ENCODE measurements at places on chromosomes 12 and 14. TPM values are rescaled to one million over a fixed set of nuclear protein-coding genes. Genes with fewer than 3 reads are reported as not detected.
A peak's percentile ranks its signal among the peaks of the same experiment; 100 is the strongest.

Gene LAG3
- 0.31 TPM for total RNA-seq

Gene C1QL4
- 9.7 TPM for total RNA-seq

Gene LRRC10
- not detected for total RNA-seq

GRCh38 chr12:126747530-126748149, 1519.3 kb upstream of the TMEM132C start:
- no peak for DNase-seq

- DNase-seq: no peak
Observed at GRCh38 chr14:100075681-100076080, 10.5 kb downstream of the EVL start.

- no peak for DNase-seq
Observed at GRCh38 chr14:75880512-75880911, 101.3 kb downstream of the TGFB3 start.

DNA sequence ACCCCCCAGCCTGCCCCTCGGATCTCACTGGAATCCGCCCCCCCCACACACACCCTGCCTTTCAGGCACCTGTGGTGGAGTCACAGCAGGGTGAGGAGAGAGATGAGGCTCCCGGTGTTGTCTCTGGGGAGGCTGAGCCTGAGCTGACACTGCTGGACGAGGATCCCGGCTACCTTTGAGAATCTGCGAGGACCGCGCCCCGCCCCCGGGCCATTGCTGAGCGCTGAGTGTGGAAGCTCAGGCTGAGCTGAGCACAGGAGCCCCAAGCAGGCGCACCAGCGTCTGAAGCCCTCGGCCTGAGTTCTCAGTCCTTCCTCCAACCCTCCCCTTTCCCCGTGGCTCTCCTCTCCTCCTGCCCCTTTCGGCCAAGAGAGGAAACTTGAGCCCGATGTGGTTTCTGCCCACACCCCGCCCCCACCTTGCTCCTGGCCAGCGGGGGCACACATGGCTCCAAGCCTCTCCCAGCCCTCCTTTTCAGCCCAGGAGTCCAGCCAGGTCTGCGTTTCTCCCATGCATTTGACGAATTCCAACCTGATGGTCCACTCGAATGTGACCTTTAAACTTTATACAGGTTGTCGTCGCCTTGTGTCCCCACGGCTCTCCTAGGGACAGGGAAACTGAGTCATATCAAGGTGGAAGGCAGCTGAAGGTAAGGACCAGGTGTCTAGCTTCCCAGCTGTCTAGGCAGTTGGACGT, at the start of gene NFE2:
Gene NFE2 (minus strand): TSS at position 284 of the 696 bp plus-strand sequence. CDS start 5,767 bp downstream, outside the sequence.
- DNase-seq: no peak

- DNase-seq: no peak
Observed at GRCh38 chr12:52243856-52244614, 11.0 kb downstream of the KRT7 start.

DNA sequence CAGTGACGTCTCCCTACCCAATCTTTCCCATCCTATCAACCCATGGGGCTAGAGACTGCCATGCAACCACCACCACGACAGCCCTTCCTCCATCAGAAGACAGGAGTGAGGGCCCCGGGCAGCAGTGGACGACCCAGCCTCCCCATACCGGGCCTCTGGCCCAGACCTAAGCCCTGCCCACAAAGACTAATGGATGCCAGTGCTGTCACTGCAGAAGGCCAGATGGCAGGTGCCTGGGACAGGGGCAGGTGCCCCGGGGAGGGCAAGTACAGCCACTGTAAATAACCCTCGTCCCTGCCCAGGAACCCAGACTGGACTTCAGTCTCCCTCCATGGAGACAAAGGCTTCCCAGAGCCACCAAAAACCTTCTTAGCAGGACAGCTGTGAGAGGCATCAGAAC, 20.3 kb upstream of the HSPB8 start:
- DNase-seq: peak; percentile 18

DNA sequence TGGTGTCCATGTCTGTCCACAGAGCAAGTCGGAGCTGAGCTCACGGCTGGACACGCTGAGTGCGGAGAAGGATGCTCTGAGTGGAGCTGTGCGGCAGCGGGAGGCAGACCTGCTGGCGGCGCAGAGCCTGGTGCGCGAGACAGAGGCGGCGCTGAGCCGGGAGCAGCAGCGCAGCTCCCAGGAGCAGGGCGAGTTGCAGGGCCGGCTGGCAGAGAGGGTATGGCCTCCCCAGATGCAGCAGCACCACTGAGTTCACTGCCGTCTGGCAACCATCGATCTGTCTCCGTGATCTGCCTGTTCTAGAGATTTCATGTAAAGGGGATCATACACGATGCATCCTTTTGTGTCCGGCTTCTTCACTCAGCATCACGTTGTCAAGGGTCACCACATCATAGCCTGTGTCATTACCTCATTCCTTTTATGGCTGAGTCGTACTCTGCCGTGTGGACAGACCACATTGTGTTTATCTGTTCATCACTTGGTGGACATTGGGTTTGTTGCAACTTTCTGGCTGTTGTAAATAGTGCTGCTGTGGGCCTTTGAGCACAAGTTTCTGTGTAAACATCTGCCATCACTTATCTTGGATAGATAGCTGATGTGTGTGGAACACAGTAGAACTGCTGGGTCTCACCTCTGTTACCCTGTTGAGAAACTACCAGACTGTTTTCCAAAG, 21.9 kb downstream of the HIP1R start:
- DNase-seq: no peak

Data from G401 (cell line).